ENCODE measurements at places on chromosomes 12 and 14.

GRCh38 chr12:100263131-100263530 is 3.7 kb downstream of the DEPDC4 start:
- no peak for DNase-seq

GRCh38 chr14:99535448-99535847 is 54.2 kb downstream of the CCNK start:
- DNase-seq: no peak

DNA sequence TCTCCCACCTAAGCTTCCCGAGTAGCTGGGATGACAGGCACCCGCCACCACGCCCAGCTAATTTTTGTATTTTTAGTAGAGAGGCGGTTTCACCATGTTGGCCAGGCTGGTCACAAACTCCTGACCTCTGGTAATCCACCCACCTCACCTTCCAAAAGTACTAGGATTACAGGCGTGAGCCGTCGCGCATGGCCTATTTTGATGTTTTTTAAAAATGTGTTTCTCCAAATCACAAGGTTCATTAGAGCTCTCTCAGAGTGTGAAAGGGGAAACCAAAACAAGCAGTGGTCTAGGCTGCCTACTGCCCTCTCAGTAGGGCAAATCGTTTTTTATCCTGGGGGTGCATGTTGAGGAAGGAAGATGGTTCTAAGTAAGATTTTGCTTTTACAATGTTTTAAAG is 211.5 kb downstream of the PIK3C2G start:
- DNase-seq: no peak

DNA sequence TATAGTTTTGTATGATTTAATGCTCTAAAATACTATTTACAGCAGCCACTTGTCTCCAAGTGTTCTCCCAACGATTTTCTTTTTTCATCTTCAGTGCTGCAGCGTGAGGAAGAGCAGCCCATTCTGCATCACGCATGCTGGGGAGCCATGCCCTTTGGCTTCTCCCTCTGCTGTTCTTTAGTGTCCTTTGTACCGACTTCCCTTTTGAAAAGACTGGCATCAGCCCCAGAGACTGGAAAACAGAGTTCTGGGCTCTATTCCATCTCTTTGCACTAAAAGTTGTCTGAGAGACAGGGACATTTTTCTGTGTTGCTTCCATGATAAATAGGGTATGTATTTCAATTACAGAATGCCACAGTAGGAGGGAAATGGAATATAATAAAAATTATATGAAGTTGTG is 105.1 kb downstream of the RERG start:
- DNase-seq: no peak

DNA sequence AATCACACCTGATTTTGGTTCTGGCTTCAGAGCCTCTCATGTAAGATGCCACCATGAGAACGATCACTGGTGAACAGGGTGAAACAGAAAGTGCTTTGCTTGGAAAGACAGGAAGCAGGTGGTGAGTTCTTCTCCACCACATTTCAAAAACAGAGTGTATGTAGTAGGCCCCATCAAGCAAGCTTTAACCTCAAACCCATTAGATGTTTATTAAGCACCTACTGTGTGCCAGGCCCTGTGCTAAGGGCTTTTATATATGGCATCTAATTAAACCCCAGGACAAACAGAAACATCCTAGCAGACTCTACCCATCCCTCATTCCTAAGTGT is 47.8 kb upstream of the MED13L start:
- no peak for DNase-seq

All from NCI-H526 treated with DMSO at 0.1 percent for 48 hours (cell line).